ENCODE measurements at places on chromosomes 2 and 18.

DNA sequence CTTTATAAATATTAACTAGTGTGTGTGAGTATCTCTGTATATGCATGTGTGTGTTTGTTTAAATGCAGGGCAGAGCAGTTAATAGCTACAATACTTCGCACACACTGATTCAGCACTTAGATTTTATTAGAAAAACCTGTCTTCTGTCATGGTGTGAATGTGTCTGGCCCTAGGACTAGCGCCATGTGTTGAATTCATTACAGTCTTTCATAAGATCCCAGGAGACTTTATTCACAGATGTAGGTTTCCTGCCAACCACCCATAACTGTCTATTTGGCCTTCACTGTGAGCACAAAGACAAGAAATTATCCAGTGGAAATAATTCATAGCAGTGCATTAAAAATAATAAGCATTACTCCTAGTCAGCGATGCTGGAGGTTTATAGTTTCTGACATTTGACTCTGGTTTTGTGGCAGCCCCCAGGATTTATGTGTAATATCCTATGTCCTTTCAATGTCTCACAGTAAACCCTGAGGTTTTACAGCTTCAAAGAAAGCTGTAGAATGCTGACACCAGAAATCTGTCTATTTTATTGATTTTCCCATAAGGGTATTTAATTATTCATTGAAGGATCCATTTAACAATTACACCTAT, 93.9 kb downstream of the ZNF804A start:
- DNase-seq = no peak
- H3K27ac ChIP-seq = no peak overlapping the region
- no peak overlapping the region for H3K4me3 ChIP-seq

- peaks cover 63% of the 10 kb centered on the region for H3K4me1 ChIP-seq
- no peaks in the 10 kb centered on the region for H3K27me3 ChIP-seq
- H3K4me3 ChIP-seq = peak overlapping the region; percentile 64
- no peak for DNase-seq
Observed at GRCh38 chr2:54560146-54560881, 104.2 kb downstream of the SPTBN1 start.

DNA sequence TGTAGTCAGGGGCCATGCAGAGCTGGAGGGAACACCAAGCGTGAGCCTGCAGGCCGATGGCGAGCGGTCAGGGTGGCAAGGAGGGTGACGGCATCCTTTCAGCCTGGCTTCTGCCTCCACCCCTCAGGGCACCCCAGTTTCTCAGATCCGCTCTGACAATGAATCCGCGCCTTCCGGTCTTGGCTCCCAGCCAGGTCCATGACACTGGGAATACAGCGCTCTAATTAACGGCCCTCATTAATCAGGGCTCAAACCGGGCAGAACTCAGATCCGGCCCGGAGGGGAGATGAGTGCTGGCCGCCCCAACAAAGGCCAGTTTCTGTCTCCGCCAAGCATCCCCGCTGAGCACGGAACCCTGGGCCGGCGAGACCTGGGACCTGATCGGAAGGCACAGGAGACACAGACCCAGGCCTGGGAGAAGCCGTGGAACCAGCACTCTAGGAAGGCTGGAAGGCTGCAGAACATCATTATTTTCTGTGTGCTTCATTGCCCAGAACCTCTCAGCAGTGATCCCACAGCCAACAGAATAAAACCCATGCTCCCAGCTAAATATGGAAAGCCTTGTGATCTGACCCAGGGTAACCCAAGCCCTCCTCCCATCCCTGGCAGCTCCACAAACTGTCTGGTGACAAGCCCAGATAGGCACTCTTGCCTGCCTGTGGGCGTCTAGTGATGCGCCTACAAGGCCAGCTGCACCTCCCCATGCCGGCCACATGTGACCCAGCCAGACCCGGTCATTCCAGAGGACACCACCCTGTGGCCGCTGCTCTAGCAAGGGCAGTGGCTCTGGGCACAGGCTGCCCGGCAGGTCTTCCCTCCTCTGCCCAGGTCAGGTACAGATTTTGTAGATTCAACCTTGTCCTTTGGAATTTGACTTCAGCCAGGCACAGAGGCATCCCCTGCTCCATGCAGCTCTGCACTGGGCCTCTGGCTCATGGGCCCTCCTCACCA, 438.7 kb upstream of the MYT1L start:
- no peaks in the 10 kb centered on the region for H3K4me1 ChIP-seq
- H3K36me3 ChIP-seq = no peaks in the 10 kb centered on the region
- H3K4me3 ChIP-seq = no peak overlapping the region
- H3K27ac ChIP-seq = no peak overlapping the region
- peak; percentile 52 for DNase-seq

GRCh38 chr2:76391678-76392077, 681.0 kb upstream of the GCFC2 start:
- no peaks in the 10 kb centered on the region for H3K4me1 ChIP-seq
- no peak overlapping the region for H3K27ac ChIP-seq
- no peak for DNase-seq
- no peak overlapping the region for H3K4me3 ChIP-seq

DNA sequence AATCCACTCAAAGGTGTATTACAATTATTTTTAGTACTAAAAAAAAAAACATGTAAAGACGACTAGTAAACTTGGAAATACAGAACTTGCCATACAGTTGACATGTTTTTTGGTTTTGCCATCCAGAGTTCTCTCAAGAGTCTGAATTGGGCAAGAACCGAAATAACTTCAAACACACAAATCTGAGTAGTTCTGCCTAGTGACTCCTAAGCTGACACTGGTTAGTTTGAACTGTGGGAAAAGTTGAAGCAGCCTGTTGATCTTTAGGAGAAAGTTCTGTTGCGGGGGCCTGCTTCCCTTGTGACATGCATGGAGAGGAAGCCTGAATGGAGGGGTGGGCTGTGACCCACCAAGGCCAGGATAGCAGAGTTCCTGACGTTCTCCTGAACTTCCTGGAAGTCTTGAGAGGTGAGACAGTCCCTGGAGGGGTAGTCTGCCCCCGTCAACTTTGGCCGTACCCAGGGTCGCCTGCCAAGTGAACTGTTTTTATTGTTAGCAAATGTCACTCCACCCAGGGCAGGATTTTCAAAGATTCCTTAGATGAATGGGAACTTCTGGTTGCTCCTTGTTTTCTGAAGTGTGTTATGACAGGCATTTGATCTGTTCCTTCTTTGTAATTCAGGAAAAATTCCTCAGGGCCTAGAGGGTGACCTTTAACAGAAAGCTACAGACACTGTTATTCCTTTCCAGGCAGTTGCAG, 85.6 kb upstream of the SPTBN1 start:
- no peak overlapping the region for H3K4me3 ChIP-seq
- no peak for DNase-seq
- H3K36me3 ChIP-seq = no peaks in the 10 kb centered on the region
- H3K4me1 ChIP-seq = peaks cover 19% of the 10 kb centered on the region
- no peaks in the 10 kb centered on the region for H3K27me3 ChIP-seq

DNA sequence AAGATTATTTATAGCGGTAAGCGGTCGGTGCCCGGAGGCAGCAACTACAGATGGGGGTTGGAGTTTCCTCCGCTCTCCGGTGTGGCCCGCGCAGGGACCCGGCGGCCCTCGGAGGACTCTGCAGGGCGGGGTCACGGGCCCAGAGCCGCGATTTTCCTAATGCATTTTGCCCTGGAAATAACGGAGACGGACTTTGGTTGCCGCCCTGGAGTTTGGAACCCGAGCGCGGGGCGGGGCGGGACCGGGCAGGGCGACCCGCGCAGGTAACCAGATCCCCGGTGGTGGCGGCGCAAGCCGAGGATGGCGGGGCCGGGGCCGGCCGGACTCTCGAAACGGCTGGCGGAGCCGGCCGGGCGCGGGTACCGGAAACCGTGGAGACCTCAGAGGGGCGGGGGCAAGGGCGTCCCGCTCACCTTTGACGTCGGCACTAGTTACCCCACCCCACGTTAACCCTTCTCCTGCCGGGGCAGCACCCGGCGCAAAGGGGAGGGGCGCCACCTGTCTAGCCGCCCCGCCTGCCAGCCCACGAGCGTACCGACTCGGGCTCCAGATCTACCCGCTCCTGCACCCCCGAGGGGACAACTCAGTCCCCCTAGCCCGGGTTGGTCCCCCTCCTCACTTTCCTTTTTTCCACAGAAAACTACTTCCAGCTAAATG, 2.9 kb downstream of the CYP26B1 start:
- H3K27ac ChIP-seq = no peak overlapping the region
- H3K4me3 ChIP-seq = peak overlapping the region; percentile 46
- H3K36me3 ChIP-seq = no peaks in the 10 kb centered on the region
- H3K27me3 ChIP-seq = peaks cover 68% of the 10 kb centered on the region
